Esophagus squamous epithelium (tissue), 5 donors: ENCODE measurements at places on chromosomes 16 and 17.

DNA sequence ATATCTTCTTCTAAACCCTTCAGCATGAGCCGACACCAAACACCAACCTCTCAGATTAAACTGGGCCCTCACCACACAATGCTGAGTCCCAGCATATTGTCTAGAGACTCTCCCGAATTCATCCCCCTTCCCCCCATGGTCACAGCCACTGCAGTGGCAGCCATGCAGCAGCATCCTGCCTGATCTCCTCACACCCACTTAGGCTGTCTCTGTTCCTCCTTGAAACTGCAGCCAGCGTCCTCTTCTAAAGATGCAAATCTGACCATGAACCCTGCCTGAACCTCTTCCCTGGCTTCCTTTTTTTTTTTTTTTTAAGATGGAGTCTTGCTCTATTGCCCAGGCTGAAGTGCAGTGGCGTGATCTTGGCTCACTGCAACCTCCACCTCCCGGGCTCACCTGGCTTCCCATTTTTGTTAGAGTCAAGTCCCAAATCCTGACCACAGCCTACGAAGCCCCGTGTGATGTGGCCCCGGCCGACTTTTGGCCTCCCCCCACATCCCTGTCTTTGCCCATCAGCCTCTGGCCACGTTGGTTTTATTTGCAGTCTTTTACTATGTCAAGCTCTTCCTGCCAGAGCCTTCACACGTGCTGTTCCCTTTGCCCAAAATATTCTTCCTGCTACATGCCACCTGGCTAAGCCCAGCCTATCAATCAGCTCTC is 2.8 kb downstream of the FA2H start:
- no peak for DNase-seq

GRCh38 chr16:51989637-51990230 is 557.2 kb downstream of the TOX3 start:
- no peak for DNase-seq

DNA sequence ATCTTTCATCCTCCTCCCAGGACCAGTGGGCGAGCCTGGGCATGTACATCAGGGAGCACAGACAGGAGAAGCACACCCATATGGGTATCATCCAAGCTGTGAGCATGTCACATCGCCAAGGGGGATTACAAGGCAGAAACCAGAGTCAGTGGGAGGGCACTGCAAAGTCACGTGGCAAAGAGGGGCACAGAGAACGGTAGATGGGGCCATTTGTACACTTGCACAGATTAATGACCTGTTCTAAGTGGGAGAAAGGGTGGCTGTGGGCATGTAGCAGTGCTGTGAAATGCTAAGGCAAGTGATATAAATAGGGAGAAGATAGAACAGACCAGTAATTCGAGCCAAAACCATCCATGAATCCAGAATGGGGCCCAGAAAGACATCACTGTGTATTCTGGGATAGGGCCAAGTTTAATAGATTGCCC is 265.0 kb downstream of the CPPED1 start:
- no peak for DNase-seq

GRCh38 chr17:32386844-32387243 is 36.9 kb downstream of the ZNF207 start:
- no peak for DNase-seq

DNA sequence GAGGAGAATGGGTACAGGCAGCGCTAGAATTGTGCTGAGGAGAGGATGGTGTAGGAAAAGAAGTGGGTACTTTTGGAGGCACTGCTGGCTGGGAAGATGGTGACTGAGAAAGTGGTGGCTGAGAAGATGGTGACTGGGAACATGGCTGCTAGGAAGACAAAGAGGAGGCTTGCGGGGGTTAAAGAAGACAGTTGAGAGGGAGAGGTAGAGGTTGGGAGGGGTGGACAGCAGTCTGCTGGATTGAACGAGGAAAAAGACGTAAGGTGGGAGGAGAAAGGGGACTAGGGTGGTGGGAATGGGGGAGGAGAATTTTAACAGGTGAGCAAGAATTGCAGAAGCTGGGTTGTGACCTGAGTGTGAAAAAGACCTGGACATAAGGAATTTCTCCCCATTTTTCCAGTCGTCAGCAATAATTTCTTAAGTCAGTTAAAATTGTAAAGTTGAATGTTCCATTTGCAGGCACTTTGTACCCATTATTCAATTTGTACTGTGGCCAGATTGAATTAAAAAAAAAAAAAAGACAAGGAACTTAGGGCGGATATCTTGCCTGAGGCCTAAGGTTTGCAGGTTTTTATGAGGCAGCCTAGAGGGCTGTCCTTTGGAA is 2450.0 kb downstream of the TP53TG3F start:
- no peak for DNase-seq

GRCh38 chr17:1315891-1316403 is 36.5 kb downstream of the TRARG1 start:
- no peak for DNase-seq

DNA sequence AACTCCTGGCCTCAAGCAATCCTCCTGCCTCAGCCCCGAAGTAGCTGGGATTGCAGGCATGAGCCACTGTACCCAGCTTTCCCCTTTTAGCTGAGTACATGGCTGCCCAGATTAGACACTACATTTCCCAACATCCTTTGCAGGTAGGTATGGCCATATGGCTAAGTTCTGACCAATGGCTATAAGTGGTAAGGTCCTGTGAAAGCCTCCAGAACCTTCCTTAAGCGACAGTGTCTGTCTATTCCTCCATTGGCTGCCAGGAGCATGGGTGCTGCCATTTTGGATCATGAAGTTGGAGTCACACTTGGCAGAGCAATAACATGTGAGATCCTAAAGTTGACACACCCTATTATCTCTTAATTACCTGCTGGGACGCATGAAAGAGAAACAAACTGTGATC is 24.4 kb upstream of the CRHR1 start:
- DNase-seq = no peak

- DNase-seq = no peak
These were observed 61.1 kb downstream of the SLC5A11 start for GRCh38 chr16:24906901-24907300.

GRCh38 chr16:75042426-75043174 is 43.8 kb downstream of the ZNRF1 start:
- no peak for DNase-seq

DNA sequence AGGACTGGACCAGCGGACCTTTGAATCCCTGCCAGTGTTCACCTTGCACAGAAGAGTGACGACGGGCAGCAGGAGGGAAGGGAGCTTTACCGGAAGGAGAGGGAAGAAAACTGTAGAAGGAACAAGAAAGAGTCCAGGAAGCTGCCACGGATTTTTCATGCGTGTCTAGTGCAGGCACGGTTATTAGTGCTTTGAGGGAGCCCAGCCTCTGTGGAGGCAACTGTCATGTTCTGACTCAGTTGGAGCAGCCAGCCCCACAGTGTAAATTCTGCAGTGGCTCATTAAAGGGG is 6.5 kb upstream of the HOXB13 start:
- no peak for DNase-seq

DNA sequence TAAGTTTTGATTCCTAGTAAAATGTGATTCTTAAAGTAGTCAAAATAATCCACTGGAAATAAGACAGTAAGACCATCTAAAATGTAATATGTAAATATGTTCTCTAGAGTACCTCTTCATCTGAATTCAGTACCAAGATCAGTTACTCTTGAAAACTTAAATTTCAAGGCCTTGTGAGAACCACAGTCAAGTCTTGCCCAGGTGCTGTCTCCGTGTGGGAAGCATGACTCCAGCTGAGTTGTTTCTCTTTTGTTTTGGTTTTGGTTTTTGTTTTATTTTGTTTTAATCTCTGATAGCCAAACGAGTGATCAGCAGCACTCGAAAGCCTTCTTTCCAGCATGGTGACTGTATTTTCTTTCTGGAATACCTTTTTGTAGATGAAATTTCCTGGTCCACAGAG is 907.0 kb downstream of the KCNJ18 start:
- no peak for DNase-seq

DNA sequence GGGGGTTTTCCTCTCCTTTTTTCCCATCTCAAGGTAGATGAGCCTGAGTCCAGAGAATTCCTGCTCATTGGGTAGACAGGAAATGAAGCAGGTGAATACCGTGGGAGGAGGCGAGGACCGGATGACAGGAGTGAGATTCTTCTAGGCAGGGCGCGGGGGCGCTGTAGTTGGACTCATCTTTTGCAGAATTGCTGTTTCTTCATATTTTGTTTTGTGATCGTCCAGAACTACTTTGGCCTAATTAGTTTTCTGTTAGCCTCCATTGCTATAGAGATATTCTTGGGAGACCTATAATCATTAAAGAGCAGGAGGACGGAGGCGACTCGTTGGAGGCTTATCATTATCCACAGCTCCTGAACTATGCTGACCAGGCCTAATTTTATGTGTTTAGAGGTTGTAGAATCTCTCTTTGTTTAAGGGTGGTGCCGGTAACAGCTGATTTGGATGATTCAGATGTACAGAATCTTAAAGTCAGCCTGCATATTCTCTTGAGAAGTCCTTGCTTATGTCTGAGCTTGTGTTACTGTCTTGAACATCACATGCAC is 650 bp downstream of the ATP6V0A1 start:
- no peak for DNase-seq
